ENCODE measurements at places on chromosomes 7 and 10.

- no peak for DNase-seq
Observed at GRCh38 chr7:20350518-20350951, 19.8 kb downstream of the ITGB8 start.

DNA sequence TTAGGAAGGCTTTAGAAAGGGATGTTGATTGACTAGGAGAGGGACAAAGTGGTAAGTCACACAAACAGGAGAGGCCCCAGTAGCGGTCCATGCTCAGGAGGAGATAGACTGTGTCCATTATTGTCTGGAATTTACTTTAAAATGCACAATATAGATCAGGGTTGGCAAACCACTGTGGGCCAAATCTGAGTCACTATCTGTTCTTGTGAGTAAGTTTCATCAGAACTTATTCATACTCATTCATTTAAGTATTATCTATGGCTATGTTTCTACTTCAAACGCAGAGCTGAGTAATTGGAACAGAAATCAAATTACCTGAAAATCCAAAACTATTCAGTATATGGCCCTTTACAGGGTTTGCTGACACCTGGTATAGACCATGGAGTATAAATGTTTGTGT is 166.5 kb downstream of the COL28A1 start:
- no peak for DNase-seq

GRCh38 chr7:100157334-100158228 is 942 bp downstream of the TRAPPC14 start:
- DNase-seq = no peak

- no peak for DNase-seq
Observed at GRCh38 chr7:27096768-27097514, 1.1 kb upstream of the HOXA1 start.

- no peak for DNase-seq
Observed at GRCh38 chr10:102948176-102948575, 30.1 kb downstream of the CNNM2 start.

DNA sequence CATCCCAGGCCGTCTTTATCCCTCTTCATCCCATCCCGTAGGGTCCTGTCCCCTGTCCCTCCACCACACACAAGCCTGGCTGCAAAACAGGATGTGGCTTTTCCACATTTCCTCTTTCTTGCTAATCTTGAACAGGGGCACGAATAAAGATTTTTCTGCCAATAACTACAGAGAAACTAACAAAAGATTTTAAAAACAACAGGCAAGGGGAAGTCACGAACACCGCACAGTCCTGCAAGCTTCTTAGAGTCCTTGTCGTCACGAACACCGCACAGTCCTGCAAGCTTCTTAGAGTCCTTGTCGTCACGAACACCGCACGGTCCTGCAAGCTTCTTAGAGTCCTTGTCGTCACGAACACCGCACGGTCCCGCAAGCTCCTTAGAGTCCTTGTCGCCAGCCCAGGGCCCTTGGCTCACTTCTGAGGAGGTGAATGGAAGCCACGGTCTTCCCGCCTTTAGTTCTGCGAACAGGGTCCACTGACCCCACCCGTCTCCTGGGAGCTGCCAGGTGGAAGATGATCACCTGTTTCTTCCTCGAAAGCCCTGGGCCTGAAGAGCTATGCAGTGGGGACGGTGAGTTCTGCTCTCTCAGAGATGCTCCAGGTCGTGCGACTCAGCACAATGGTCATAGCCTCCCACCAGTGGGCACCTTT is 10.3 kb upstream of the INSIG1 start:
- DNase-seq = no peak

- no peak for DNase-seq
Observed at GRCh38 chr10:112763916-112764520, 186.0 kb upstream of the TCF7L2 start.

DNA sequence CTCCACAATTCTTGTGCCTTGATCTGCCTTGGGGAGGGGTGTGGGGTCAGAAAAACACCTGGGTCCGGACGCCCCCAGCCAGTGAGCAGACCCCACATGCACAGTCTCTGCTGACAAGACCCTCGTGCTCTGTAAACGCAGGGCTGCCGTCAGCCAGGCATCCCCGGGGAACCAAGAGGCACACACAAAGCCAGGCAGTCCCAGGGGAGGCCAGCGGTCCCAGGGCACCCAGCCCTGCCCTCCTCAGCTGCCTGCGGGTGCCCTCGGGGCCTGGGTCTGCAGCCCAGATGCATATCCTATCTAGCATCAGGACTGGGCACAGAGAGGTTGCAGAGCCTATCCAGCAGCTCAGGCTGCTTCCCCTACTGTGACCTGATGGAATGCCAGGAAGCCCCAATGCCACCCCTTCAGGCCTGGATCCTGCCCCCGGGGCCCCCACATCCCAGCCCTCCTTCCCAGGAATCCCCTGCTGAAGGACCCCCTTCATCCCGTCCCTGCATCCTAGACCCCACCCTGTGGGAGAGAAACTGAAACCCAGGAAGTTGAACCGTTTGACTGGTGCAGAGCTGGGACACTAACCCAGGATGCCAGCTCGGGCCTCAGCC is 92.4 kb downstream of the MICALL2 start:
- DNase-seq = no peak

Data from stimulated activated CD4-positive, alpha-beta T cell treated with anti-CD3 and anti-CD28 coated beads, TNF-alpha, amount 100 ng/mL, for 1 hour (primary cell).